Pancreas (tissue), 10 donors: ENCODE measurements at places on chromosomes 13 and 19.

DNA sequence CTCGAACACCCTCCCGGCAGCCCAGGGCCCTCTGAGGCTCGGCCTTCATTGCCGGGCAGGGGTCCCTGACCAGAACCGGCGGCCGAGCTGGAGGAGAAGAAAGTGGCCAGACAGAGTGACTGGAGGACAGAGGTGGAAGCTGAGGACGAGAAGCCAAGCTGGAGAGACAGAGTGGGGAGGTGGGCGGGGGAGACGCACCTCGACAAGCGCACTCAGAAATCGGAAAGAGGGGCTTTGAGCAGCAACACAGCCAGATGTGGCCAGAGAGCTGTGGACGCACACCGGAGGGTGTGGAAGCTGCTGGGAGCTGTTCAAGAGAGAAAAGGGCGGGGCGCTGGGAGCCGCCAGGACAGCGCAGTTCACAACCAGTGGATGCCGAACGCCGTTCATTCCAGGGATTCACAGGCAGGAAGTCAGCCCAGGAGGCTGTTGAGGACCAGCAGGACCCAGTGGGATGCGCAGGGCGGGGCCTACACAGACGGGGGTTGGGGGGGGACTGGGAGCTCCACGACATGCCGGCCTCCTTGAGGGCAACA lies 28.2 kb upstream of the C13orf46 start:
- DNase-seq = no peak

GRCh38 chr13:43116242-43116641 lies 92.9 kb downstream of the DNAJC15 start:
- DNase-seq = no peak

GRCh38 chr13:50843257-50844083 lies at the start of gene DLEU7:
Gene DLEU7, minus strand, starts transcription at chr13:50843692. Its CDS starts 46 bp downstream, at chr13:50843646.
- DNase-seq = no peak

DNA sequence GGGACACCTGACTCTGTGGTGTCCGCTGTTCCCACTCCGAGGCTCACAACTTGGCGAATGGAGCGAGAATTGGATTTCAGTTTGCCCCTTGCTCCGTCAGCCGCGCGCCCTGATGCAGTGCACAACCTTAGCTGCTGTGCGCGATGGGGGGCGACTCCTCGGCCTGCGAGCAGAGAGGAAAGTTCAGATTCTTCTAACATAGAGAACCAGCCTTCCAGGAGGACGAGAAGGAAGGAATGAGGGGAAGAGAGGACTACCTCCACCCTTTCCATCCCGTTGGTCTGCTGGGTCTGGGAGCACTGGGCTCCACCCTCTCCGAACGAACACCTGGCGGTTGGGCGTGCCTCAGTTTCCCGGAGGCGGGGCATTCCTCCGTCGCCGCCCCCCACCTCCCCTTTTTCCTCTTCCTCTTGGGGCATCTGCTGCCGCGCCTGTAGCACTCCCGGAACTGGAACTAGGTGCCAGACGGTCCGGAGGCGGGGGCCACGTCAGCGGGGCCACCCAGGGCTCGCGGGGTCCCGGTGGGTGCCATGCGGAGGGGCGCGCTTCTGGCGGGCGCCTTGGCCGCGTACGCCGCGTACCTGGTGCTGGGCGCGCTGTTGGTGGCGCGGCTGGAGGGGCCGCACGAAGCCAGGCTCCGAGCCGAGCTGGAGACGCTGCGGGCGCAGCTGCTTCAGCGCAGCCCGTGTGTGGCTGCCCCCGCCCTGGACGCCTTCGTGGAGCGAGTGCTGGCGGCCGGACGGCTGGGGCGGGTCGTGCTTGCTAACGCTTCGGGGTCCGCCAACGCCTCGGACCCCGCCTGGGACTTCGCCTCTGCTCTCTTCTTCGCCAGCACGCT lies at the start of gene KCNK6:
KCNK6 (plus strand) TSS at position 425 of the 838 bp plus-strand sequence; CDS start at position 531, 106 bp downstream.
- DNase-seq = peak; percentile 80

GRCh38 chr13:104773775-104774174 lies 1707.6 kb upstream of the SLC10A2 start:
- no peak for DNase-seq
